ENCODE measurements at places on chromosomes 5 and 9.
A peak's percentile ranks its signal among the peaks of the same experiment; 100 is the strongest.

DNA sequence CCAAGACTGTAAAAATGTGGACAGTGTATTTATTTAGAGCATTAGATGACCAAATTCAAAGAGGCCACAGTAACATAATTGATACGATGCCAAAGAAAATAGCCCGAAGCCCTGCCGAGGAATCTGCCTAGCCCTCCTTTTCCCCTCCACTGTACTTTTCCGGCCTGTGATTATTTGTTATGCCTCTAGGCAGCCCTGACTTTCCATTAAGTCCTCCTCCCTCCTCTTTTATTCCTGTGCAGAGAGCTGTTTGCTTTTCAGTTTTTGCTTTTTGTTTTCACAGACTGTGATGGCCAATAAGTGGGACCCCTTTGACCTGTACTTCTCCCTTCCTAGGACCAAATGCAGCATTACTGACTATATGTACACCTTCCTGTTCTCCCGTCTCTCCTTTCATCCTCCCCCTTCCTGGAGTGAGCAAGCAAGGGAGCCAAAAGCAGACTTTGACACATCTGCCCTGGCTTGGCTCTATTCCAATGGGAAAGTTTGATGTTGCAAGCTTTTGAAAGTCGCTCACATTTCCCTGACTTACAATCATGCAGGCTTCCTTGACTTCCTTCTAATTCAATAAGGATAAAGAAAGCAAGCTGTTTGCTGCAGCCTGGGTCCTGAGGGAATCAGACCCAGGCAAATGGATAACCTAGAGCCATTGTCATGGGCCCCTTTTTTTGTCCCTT lies 76.1 kb downstream of the NREP start:
- DNase-seq = peak; percentile 85
- no peaks in the 10 kb centered on the region for H3K36me3 ChIP-seq
- H3K4me3 ChIP-seq = no peak overlapping the region
- no peaks in the 10 kb centered on the region for H3K27me3 ChIP-seq
- H3K27ac ChIP-seq = peak overlapping the region; percentile 68

DNA sequence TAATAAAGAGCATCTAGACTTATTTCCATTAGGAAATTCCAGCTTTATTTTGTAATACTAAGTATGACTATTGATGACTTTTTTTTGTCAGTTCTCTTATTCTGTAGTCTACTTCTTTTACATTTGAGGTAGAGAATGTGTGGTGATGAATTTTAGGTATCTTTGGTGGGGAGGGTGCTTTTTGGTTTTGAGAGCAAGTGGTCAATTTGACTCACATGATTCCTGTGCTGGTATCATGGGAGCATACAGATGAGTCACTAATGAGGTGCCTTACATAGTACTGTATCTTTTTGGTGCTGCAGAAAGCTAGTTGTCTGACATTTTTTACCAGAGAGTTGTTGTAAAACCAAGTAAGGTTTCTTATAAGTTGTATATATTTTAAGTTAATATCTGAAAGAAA lies 35.3 kb downstream of the ERBIN start:
- no peaks in the 10 kb centered on the region for H3K27me3 ChIP-seq
- no peak overlapping the region for H3K4me3 ChIP-seq
- H3K27ac ChIP-seq = no peak overlapping the region
- no peak for DNase-seq
- H3K36me3 ChIP-seq = no peaks in the 10 kb centered on the region

- no peaks in the 10 kb centered on the region for H3K27me3 ChIP-seq
- H3K4me1 ChIP-seq = peaks cover 29% of the 10 kb centered on the region
- H3K4me3 ChIP-seq = no peak overlapping the region
- H3K36me3 ChIP-seq = no peaks in the 10 kb centered on the region
- peak overlapping the region; percentile 30 for H3K27ac ChIP-seq
These were observed 83.1 kb downstream of the VCAN start for GRCh38 chr5:83554686-83555085.

DNA sequence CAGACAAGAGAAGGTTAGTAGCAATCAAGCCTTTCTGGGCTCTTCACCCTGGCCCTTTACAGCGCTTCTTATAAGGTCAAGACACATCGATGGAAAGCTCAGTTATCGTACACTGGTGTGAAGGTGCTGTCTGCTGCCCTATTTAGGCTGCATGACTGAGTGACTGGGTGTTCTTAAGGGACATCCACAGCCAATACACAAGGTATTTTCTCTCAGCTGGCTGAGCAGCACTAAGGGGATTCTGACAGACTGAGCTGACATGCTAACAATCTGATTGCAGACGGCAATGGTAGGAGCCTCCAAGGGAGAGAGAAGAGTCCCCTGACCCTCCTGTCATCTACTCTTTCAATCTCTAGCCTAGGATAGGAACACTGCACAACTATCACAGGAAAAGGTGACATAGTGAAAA lies 577.9 kb downstream of the ISL1 start:
- DNase-seq = no peak
- H3K36me3 ChIP-seq = no peaks in the 10 kb centered on the region
- H3K4me3 ChIP-seq = no peak overlapping the region
- no peak overlapping the region for H3K27ac ChIP-seq
- no peaks in the 10 kb centered on the region for H3K27me3 ChIP-seq

GRCh38 chr5:67724412-67725135 lies 491.0 kb upstream of the PIK3R1 start:
- no peak overlapping the region for H3K4me3 ChIP-seq
- H3K27me3 ChIP-seq = no peaks in the 10 kb centered on the region
- H3K4me1 ChIP-seq = no peaks in the 10 kb centered on the region
- no peak overlapping the region for H3K27ac ChIP-seq

GRCh38 chr9:135213566-135213965 lies 126.1 kb downstream of the OLFM1 start:
- H3K4me3 ChIP-seq = no peak overlapping the region
- H3K4me1 ChIP-seq = peaks cover 11% of the 10 kb centered on the region
- no peaks in the 10 kb centered on the region for H3K36me3 ChIP-seq

Measured in hepatocyte (in vitro differentiated cells).